ENCODE measurements at places on chromosomes 2 and 18.
A peak's percentile ranks its signal among the peaks of the same experiment; 100 is the strongest.

GRCh38 chr18:35467624-35468016 is 30.1 kb downstream of the INO80C start:
- DNase-seq: no peak

- no peak for DNase-seq
Observed at GRCh38 chr2:152525277-152525838, 190.4 kb downstream of the FMNL2 start.

GRCh38 chr2:33000986-33001385 is 54.2 kb downstream of the LTBP1 start:
- peak; percentile 71 for DNase-seq

GRCh38 chr2:66431274-66431642 is 3.7 kb upstream of the MEIS1 start:
- no peak for DNase-seq

DNA sequence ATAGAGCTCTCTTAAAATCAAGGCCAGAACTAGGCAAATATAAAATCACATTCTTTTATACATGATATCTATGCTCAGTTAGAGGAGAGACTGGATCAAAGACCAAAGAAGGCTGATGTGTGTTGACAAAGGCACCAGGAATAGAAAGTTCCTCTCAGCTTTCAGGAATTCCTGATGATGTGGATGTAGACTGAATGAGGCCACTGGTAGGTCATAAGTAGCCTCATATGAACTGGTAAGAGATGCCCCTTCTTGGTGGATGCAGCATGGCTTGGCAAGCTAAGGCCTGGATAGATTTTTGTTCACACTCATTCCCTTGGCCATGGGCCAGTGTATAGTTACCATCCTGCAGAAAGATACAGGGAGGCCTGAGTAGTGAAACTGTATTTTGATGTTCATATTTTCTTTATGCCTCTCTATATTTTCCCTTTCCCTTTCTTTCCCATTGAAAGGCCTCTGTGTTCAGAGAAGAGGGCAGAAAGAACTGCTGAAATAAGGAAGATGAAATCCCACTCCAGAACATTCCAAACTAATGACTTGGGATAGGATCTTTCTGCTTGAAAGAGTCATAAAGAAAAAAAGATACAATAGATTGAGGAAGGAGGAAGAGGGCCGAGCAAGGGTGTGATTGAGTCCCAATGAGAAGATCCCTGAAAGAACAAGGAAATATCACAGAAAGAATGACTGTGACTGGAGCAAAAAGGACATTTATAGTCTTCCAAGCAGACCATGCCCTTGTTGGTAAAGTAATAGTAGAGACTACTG is 2182.7 kb upstream of the PIK3C3 start:
- peak; percentile 6 for DNase-seq

DNA sequence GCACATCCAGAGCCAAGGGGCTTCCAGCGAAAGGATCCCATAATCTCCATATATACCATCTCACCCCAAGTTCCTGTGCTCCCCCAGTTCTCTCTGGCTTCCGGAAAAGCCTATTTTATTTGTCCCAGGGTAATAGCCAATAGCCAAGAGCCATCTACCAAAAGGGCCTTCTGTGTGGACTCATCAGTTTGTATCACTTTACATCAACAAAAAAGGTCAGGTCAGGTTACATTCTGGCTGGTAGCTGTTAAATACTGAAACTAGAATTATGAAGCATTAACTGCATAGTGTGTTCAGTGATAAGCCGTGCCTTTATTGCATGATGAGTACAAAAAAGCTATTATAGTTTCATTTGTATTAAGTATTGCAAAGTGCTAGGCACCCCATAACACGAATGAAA is 223.7 kb downstream of the IRS1 start:
- no peak for DNase-seq

All from AG08396 (cell line).